ENCODE measurements at places on chromosomes 16 and 17. TPM values are rescaled to one million over a fixed set of nuclear protein-coding genes. Genes with fewer than 3 reads are reported as not detected.
A peak's percentile ranks its signal among the peaks of the same experiment; 100 is the strongest.

GRCh38 chr16:29777576-29778350 is at the start of gene ZG16:
Gene ZG16 (plus strand): TSS chr16:29778256. CDS start chr16:29779267, 1,011 bp downstream.
- DNase-seq, result no peak

GRCh38 chr16:48101069-48101674 is 54.6 kb downstream of the ABCC12 start:
- DNase-seq, result no peak

- no peak for DNase-seq
Measured at GRCh38 chr17:82246040-82246364, 17.2 kb downstream of the SLC16A3 start.

GRCh38 chr16:4591706-4592470 is 22.8 kb downstream of the UBALD1 start:
- DNase-seq, result no peak

DNA sequence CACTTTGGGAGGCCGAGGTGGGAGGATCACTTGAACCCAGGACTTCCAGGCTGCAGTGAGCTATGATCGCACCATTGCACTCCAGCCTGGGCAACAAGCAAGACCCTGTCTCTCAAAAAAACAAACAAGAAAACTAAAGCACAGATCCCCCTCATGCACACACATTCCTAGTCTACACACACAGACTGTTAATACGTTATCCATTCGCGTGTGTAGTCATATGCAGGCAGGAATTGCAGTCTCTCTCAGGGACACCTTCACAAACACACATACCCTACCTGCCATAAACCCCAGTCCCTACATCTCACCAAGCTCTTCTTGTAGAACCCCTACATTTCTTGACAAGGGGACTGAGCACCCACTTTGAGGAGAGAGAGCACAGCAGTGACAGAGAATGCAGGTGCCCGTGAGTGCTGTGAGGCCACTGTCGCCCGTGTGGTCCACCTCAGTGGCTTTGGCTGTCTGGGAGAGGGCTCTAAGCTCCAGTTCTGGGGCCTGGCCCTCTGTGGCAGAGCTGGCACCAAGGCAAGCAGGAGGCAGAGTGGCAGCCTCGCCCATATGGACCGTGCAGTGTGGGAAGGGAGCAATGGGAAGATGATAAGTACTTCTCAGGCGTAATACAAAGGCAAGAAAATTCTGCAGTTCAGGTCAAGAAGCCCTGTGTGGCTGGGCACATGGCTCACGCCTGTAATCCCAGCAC is 59.0 kb upstream of the RPH3AL start:
- no peak for DNase-seq

DNA sequence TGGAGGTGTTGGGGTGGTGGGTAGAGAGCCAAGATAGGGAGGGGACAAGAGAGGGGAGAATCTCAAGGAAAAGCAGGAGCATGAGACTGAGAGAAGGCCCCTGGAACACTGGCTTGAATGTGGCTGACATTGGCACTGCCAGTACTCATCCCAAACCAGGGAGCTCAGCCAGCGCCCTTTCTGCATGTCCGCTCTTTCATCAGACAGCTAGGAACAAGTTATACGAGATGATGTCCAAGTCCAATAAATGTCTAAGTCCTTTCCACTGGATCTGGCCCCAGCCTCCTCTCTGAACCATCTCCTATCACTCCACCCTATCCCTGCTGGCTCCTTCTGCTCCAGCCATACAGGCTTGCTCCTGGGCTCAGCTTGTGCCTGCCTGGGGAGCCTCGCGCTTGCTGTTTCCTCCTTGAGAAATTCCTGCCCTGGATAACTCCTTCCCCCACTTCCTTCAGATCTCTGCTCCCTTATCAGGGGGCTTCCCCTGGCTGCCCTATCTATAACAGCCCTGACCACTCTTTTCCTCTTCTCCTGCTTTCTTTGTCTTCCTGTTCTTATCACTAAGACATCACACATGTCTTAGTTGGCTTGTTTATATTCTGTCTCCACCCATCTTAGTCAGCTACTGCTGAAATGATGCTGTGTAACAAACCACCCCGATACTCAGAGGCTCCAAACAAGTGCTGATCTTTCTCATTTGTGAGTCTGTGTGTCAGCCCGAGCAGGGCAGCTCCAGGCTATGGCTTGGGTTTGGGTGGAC is 37.1 kb upstream of the MEOX1 start:
- DNase-seq, result no peak

- DNase-seq, result no peak
Measured at GRCh38 chr16:3101018-3101840, 2.1 kb upstream of the ZSCAN10 start.

DNA sequence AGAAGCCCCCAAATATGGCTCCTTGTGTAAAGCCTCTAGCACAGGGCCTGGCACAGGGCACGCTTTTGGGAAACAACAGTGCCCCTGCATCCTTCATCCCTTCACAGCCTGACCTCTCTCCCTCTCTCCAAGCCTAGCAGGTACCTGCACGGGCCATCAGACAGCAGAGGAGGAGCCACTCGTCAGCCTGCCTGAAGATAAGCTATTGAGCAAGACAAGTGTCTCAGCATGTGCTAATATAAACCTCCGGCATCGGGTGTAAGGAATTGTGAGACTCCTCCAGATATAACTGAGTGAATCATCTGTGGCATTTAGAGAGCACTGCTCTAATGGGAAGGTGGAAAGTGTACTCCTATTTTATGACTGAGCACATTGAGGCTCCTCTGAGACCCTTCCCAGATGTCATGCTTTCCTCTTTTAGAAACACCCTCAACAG is 38.3 kb downstream of the TBX4 start:
- no peak for DNase-seq

- DNase-seq, result peak; percentile 68
Measured at GRCh38 chr17:32755045-32755805, 121.7 kb downstream of the MYO1D start.

GRCh38 chr16:64276646-64277045 is 845.2 kb downstream of the CDH11 start:
- DNase-seq, result no peak

- no peak for DNase-seq
Measured at GRCh38 chr16:79064256-79064972, 536.1 kb downstream of the MAF start.

- DNase-seq, result no peak
Measured at GRCh38 chr16:57941016-57941664, 29.8 kb downstream of the CNGB1 start.

DNA sequence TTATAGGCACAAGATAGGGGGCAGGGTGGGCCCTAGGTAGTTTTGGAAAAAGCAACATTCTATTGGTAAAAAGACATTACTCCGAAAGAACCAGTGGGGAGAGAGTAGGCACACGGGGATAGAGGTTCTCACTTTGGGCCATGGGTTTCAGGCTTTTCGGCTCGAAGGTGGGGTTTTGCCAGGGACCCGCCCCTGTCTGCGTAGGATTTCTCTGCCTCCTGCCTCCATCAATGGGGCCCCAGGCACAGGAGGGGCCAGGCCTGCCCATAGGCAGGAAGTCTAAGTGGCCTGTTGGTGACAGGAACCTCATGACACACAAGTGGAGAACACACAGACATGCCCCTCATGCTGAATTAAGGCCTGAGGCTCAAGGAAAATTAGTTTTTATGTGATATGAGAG is 57.5 kb downstream of the RNF213 start:
- DNase-seq, result no peak

DNA sequence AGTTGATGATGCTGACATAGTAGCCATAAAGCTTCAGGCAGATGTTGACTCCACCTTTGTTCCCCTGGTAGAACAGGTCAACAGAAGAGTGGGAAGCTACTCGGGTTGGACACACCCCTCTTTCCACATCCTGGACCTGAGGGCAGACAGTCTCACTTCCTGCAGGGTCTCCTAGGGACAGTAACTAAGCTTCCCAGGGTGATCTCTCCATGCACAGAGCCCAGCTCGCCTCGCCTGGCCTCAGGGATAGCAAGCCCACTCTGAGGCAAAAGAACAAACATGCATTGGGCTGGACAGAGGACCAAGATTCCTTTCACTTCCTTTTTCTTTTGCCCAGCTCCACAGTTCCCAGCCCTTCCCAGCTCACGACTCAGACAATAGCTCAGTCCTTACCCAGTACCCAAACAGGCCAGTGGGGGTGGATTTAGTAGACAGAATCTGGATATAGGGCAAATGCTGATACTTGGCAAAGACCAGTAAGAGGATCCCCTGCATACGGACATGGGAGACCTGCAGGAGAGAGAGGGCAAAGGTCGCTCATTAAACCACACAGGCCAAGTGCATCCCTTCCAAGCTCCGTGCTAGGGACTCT is 7.0 kb downstream of the INPP5K start:
- DNase-seq, result no peak

- DNase-seq, result no peak
Measured at GRCh38 chr17:66849851-66850580, 15.1 kb downstream of the CACNG5 start.

DNA sequence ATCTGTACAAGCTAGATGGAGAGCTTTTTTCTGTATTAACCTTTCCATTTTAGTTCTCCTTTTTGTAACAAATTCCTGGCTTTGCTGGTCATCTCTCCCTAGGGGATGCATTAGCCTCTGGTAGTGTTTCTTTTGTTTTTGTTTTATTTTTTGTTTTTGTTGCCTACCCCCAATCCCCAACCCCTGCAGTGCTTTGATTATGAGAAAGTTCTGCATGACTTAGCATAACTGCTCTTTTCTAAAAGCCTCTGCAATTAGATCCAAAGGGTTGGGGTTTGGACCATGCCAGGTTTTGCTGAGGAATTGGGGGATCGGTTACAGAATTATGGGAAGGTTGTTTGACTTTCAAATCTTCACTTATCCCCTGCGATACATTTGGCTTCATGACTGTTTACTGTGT is 98.2 kb downstream of the ADAMTS18 start:
- DNase-seq, result no peak

DNA sequence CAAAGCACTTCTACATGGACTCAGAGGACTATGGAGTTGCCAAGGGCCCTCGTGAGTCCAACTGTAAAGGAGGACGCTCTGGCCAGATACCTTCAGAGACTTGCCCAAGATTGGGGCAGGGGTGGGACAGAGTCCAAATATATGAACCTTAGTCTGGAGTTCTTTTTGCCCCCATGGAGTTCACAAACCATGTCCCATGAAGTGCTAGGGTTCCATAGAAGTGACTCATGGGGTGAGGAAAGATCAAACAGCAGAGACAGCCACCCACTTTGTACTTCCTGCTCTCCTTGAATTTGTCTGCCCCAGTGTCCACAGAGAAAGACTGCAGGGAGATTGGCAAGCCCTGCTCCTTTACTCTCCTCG is 29.0 kb downstream of the SRL start:
- DNase-seq, result no peak

GRCh38 chr16:54954220-54954619 is 23.6 kb downstream of the IRX5 start:
- peak; percentile 20 for DNase-seq

GRCh38 chr16:51167170-51167895 is 16.3 kb upstream of the SALL1 start:
- no peak for DNase-seq

DNA sequence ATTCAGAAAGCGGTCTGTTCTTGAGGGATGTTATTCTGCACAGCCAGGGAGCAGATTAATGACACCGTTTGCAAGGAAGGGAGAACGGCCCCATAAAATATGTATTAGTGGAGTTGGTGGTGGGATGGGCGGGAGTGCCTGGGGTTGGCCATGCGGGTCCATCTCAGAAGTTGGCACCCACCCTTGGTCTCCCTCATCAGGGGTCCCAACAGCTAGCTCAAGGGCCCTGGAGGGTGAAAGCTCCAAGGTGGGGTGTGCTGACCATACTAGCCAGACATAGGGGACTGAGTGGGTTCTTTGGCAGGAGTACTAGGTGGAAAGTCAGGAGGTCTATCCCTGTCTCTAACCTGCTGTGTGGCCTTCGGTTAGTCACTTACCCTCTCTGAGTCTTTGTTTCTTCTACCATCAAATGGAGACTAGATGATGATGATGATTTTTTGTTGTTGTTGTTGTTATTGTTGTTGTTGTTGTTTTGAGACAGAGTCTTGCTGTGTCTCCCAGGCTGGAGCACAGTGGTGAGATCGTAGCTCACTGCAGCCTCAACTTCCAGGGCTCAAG is 83.2 kb upstream of the BRD7 start:
- no peak for DNase-seq

Gene SDK2
- 19.4 TPM for polyA plus RNA-seq

Gene GRIN2C
- polyA plus RNA-seq, result 1.0 TPM

Gene CLEC18B
- 0.59 TPM for polyA plus RNA-seq

Gene MFAP4
- 259 TPM for polyA plus RNA-seq

Gene TNS4
- polyA plus RNA-seq, result not detected

Gene UTS2R
- polyA plus RNA-seq, result 3.8 TPM

Gene KCNH4
- not detected for polyA plus RNA-seq

Gene HS3ST6
- not detected for polyA plus RNA-seq

Gene CCL1
- not detected for polyA plus RNA-seq

Gene ADGRG1
- 15.7 TPM for polyA plus RNA-seq

Gene CIAO2B
- polyA plus RNA-seq, result 83.2 TPM
